ENCODE measurements at places on chromosomes 7 and 10.

DNA sequence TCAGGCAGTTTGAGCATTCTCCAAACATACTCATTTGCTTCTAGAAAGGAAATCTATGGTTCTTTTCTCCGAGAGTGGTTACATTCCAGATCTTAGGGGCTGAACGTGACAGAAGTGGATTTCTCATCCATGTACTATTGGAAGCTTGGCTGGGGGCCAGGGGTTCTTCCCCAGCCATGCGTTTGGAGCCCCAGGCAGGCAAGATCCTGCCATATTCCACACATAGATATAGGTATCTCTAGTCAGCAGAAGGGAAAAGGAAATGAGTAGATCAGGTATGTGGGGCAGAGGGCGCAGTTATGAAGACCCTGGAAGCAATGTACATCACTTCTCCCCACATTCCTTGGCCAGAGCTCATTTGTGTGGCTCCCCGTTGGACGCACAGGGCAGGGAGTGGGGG is 299.8 kb downstream of the CCDC3 start:
- no peak for DNase-seq

DNA sequence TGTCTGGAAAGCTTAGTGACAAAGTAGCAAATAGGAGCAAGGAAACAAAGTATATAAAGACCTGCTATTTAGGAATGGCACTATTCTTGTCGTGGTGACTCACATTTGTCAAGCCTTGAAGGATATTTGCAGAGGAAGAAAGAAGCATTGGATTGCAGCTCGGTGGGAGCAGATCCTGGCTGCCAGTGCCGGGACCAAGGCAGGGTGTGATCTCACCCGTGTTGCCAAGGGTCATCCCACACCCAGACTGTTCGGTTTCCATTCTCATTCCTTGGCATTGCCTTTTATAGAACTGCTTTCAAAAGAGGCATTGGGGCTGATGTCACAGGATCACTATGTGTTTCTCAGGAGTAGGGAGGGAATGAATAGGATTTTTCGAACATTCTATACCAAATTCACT is 176.2 kb downstream of the GALNT17 start:
- no peak for DNase-seq

GRCh38 chr7:20665096-20665495 is 49.6 kb downstream of the ABCB5 start:
- no peak for DNase-seq

DNA sequence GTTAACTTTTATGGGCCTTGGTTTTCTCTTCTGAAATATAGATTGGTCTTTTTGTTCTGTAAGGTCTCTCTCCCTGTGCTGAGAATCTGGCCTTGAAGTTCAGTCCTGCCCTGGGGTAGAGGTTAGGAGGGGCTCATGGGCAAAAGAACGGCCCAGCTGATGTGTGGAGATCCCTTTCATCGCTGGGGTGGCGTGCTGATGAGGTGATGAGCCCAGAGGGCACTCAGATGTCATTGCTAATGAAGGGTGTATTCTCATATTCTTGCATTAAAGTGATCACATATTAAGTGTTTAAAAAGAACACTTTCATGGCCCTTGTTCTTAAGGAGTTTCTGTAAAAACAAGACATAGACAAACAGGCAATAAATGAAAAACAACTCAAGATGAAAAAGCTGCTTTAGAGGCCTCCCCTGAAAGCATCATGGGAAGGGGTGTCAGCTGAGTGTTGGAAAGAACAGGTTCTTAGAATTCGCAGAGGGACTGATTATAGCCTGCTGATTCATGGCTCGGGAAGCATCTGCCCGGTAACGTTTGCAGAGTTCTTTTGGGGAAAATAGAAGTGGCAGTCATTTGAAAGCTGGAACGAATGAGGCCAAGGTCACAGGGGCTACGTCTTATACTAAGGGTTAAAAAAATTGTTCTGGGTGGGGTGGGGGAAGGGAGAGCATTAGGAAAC is 72.5 kb upstream of the GPR158 start:
- DNase-seq = no peak

- DNase-seq = no peak
These were observed 90.4 kb downstream of the PDE1C start for GRCh38 chr7:31979690-31980330.

DNA sequence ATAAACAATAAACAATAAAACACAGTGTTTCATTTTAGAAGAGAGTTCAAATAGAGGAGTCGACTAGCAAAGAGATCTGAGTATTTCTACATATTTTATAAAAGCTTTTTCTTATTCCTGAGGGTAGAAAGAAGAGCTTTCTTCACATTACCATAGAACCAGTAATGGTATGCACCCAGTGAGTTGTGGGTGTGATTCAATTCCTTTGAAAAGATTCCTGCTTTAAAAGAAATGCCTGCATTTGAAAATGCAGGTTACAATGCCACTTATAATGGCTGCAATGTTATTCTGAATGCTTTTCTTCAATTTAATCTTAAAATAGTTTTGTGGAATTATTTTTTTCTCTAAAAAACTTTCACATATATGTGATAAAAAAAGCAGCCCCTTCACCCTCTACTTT is 178.1 kb downstream of the CDC14C start:
- no peak for DNase-seq

DNA sequence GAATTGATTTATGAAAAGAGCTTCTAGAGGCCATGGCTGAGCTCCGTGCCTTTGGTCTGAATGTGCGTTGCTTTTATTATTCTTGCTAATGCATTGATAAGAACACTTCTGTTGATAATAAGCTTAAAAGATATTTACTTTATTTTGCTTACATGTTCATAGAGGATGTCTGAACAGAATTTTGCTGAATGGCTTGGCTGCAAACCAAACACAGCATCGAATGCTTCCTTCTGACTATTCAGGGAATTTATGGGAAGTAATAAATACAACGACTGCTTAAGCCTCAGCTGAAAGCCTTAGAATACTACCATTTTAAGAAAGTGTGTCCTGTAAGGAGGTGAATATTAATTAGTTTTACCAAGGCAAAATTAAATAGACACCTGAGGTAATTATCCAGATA is 643.5 kb upstream of the POT1 start:
- no peak for DNase-seq

- no peak for DNase-seq
These were observed 65.4 kb downstream of the SLC25A40 start for GRCh38 chr7:87810726-87811125.

DNA sequence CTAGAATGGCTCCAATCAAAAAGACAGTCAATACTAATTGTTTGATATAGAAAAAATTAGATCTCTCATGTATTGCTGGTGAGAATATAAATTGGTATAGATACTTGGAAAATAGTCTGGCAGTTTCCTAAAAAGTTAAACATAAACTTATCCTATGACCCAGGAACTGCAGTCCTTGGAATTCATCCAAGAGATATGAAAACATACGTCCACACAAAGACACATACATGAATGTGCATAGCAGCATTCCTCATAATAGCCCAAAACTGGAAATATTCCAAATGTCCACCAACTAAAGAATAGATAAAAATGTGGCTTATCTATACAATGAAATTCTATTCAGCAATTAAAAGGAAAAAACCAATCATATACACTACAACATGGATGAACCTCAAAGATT is 128.4 kb downstream of the ZFAND4 start:
- no peak for DNase-seq

DNA sequence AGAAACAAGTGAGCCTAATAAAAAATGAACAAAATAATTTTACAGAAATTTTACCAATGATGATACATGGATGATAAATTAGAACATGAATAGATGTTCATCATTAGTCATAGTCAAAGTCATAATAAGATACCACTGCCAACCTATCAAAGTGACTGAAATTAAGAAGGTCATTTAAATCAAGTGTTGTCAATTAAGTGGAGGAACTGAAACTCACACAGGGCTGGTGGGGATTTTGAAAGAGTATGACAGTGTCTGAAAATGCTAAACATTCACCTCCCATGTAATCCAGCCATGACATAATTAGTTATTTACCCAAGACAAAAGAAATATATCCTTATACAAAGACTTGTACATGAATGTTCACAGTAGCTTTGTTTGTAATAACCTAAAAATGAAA is 57.1 kb upstream of the DYNC1I1 start:
- DNase-seq = no peak

DNA sequence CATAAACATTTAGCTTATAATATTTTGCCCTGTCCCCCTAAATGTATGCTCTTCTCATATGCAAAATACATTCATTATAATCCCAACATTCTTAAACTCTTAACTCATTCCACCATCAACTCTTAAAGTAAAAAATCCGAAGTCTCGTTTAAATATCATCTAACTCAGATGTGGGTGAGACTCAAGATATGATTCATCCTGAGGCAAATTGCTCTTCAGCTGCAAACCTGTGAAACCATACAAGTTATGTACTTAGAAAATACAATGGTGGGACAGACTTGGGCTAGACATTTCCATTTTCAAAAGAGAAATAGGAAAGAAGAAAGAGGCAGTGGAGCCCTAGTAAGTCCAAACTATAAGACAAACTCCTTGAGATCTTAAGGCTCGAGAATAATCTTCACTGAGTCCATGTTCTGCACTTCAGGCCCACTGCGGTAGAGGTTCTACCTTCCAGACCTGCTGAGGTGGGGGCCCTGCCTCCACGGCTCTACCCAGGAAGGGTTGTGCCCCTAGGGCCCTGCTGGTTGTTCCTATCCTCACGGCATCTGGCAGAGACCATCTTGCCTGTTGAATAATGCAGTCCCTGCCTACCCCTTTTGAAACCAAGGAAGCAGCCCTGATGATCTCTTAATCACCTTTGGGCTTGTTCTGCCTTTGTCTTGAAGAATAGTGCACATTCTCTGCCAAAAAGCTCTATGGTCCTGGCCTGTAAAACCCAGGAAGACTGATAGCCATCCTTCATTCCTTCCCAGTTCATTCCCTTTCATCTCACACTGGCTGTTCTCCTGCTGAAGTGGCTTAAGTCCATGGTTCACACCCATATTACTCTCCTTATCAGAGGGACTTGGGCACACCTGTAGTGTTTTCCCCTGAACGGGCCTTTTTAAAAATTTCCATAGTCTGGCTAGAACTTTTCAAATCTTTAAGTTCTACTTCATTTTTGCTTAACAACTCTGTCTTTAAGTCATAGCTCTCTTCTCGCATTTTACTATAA is 37.3 kb downstream of the INPP5F start:
- DNase-seq = no peak

DNA sequence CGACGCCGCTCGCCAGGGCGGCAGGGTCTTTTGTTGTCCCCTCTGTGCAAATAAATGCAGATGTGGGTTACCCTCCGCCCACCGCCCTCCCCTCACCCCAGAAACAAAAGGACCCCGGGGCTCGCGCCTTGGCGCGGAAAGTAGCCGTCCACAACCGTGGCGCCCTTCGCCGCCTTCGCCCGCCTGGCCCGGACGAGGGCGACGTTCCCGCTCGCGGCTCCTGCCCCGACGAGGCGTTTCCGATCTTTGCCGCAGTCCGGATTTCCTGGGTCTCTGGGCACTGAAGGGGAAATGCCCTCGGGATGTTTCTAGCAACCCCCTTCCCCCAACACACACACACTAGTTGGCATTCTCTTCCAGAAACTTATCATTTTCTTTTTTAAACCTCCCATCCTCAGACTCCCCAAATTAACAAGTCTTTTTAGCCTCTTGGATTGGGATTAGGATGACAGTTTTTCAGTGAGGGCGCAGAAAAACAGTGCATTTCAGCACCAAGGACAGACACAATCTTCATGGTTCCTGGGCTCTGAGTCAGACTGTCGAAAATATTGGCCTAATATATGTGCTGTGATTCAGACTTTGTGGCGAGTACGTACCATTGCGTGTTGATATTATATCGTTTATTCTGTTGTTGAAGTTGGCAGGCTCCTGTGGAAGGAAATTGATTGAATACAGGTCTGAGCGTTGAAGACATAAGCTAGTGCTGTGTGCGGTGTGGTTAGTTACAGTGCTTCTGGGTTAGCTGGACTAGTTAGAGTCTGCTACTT is 771 bp downstream of the PHYHIPL start:
- DNase-seq = no peak

DNA sequence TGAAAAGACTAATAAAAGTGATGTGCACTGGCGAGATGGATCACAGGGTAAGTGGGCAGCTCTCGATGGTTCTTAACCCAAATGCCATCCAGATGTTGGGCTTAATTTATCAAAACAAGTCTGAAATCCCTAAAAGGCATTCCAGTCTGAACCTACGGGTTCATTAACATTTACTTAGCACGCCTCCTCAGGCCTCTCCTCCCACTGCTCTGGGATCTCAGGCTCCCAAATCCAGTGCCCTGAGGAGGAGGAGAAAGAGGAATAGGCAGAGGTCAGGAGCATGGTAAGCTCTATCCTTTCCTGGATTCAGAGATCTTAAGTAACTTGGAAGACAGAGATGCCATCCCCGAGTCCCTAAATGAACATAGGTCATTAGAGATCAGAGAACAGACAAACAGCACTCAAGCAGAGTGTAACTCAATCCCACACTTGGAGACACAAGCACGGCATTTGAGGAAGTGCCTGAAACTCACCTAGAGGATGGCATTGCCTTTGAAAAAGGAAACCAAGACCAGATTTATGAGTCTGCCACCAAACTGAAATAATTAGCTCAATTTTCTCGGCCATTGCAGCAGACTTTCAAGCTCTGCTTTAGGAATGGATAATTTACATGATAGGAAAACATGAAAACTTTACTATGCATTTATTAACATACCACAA is 140.9 kb downstream of the CXCL12 start:
- no peak for DNase-seq

DNA sequence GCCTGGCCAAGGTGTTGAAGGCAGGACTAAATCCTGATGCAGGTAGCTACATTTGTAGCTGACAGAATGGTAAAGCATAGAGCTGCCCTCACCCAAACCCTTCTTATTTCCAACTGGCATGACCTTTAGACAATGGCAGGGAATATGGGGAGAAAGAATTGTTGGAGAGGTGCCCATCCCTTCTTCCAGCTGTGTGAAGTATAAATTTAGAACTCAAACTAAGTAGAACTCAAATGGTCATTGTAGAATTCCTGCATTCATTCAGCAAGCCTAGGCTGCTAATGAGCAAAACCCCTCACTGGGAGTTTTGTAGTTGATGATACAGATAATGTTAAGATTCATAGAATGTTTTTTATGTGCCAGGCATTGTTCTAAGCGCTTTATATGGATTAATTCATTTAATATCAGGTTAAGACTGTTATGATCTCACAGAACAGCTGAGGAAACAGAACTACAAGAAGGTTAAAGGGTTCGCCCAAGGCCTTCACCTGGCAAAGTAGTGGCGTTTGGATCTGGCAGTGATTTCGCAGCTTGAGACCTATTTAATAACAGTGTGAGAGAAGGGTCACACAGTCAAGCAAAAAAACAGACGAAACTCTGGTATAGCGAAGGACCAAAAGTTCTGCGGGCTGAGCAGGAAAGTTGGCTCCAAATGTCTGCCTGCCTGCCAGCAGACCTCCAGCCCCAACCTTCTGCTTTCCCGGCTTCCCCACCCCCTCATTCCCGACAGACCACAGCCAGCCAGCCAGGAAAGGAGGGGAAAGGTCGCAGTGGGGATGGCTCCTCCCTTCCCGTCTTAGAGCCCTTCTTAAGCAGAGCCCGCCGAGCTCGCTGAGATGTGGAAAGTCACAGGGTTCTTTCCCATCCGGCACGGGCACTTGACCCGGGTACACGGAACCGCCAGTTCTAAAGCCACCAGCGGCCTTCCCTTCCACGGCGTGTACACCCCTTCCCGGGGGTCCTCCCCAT is 1.6 kb upstream of the HILPDA start:
- DNase-seq = no peak

- no peak for DNase-seq
These were observed 2.0 kb upstream of the GATA3 start for GRCh38 chr10:8052341-8052955.

GRCh38 chr10:123777881-123778280 is 111.7 kb downstream of the GPR26 start:
- no peak for DNase-seq
